Heart right ventricle (tissue), 16 donors: ENCODE measurements at places on chromosomes 13 and 19. TPM values are rescaled to one million over a fixed set of nuclear protein-coding genes. Genes with fewer than 3 reads are reported as not detected.

Gene JSRP1
- polyA plus RNA-seq = not detected

Gene SSC5D
- polyA plus RNA-seq = 0.72 TPM

Gene XAB2
- polyA plus RNA-seq = 28.0 TPM

Gene SULT2A1
- polyA plus RNA-seq = not detected

Gene SIGLEC12
- polyA plus RNA-seq = 0.10 TPM

Gene ZIC5
- not detected for polyA plus RNA-seq

Gene KLK4
- polyA plus RNA-seq = not detected

DNA sequence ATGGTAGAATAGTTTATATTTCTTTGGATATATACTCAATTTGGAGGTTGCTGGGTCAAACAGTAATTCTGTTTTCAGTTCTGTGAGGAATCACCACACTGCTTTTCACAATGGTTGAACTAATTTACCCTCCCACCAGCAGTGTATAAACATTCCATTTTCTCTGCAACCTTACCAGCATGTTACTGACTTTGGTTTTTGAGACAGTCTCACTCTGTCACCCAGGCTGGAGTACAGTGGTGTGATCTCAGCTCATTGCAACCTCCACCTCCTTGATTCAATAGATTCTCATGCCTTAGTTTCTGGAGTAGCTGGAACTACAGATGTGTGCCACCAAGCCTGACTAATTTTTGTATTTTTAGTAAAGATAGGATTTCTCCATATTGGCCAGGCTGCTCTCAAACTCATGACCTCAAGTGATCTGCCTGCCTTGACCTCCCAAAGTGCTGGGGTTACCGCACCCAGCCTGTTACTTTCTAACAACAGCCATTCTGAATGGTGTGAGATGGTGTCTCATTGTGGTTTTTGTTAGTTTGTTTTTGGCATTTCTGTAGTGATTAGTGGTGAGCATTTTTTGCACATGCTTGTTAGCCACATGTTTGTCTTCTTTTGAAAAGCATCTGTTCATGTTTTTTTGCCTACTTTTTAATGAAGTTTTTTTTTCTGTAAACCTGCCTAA lies 12.5 kb downstream of the ZNF714 start:
- no peak for DNase-seq

DNA sequence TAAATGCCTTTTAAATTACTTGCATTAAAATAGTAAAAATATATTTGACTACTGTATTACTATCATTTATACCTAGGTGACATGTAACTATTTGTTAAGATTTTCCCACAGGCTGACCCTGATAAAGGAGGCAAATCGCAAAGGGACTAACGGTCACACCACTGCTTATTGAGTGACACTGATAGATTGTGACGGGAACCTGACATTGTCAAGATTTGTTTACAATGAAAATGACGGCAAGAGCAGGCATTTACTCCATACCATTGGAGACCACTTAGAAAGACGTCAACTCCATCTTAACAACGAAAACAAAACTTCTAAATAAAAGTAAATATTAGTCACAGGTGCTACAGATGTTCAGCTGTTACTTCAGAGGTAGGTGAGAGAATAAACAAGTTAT lies 289.0 kb downstream of the DACH1 start:
- no peak for DNase-seq

DNA sequence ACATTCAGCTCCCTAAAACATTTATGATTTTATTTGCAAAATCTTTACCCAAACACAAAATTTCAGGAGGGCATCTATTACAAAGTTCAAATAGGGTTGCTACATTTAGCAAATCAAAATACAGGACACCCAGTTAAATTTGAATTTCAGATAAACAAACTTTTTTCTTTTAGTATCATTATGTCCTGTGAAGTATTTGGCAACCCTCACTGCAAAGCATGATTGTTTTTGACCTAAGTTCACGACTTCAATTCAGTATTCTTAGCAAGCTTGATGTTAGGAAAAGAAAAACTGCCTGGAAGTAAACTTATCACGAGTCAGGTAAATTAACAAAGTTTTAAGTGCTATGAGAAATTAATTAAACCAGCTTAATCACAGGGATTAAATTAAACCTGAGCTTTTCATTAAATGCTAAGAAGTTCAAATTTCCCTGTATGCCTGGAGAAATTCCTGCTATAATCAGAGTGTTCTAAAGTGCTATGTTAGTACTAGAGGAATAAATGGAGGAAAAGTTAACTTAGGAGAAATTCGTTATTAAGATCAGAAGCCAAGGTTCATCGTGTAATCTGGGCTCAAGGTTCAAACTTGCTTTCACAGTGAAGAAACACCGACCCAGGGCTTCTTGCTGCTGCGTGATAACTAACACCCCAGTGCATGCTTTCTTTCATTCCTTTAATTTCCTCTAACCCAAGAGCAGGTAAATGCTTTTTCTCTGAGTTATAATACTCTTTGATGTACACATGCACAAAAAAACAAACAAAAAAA lies 298.1 kb downstream of the FOXO1 start:
- DNase-seq = no peak

- DNase-seq = no peak
Measured at GRCh38 chr19:12984683-12985048, 10.6 kb upstream of the NFIX start.

DNA sequence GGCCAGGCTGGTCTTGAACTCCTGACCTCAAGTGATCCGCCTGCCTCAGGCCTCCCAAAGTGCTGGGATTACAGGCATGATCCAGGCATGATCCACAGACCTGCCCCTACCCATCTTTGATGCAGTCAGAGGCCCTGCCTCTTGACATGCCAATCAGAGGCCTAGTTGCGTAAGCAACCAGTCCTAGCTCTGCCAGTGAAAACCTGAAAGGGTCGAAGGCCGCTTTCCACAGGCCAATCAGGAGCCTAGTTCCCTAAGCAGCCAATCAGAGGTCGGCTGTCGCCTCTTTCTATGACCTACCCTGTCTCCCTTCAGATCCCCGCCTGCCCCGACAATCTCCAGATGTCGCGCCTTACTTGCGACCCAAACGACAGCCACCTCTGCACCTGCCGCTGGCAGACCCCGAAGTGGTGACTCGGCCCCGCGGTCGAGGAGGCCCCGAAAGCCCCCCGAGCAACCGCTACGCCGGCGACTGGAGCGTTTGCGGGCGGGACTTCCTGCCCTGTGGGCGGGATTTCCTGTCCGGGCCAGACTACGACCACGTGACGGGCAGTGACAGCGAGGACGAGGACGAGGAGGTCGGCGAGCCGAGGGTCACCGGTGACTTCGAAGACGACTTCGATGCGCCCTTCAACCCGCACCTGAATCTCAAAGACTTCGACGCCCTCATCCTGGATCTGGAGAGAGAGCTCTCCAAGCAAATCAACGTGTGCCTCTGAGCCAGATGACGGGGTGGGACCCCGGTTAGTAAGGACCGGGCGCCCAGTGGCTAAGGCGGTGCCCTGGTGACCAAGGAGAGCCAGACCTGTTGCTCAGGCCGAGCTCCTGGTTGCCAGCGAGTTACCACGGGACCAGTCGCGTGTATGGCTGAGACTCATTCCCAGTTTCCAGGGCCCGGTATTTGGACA lies 6.3 kb downstream of the SYDE1 start:
- DNase-seq = no peak

GRCh38 chr19:29884466-29884865 lies 57.6 kb upstream of the URI1 start:
- DNase-seq = no peak

- DNase-seq = no peak
Measured at GRCh38 chr19:51387924-51388389, at the start of gene LIM2. LIM2 (minus strand) TSS chr19:51387974; CDS start chr19:51387443, 531 bp downstream.

DNA sequence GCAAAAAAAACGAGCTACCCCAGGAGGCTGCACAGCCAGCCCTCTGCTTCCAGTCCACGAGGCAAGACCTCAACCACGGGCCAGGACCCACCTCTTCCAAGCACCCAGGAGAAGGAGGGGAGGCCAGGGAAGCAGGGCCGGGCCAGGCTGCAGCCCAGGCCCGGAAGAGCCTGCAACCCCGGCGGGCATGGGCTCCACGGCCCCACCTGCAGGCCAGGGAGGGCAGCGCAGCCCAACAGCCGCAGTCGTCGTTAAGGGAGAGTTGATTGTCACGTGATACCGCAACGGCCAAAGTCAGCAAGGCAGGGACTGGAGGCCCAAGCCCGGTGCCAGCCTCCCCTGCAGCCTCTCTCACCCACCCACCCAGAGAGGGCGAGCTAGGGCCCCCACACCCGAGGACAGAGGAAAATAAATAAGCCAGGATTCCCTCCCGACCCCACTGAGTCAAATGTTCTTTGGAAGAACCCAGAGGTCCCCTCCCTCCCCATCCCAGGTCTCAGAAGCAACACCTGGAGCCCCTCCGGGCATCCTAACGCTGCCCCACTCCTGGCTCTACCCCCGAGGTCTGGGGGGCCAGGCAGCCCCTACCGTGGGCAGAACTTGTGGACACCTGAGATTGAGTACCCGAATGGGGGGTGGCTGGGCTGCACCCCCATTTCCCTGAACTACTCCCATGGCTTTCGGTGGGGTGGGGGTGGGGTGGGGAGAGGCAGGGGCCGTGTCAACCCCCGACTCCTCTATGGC lies 5.2 kb upstream of the REXO1 start:
- DNase-seq = peak; percentile 72

GRCh38 chr13:45196096-45196495 lies 4.7 kb downstream of the KCTD4 start:
- DNase-seq = no peak

DNA sequence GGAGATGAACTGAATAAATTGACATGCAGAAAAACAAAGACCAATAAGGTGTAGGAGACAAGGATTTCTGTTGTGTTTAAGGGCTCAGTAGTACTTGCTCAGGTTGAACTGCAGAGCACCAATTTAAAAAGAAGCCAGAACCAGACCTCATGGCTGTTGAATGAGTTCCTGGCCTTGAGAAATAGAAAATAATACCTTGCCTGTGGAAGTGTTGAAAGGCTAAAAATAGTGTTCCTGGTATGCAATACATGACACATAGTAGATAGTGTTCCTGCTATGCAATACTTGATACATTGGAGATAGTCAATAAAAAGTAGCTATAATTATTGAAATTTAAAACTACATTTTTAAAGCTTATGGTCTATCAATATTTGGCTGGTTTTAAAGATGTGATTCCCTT lies 595.8 kb downstream of the PCDH9 start:
- DNase-seq = no peak

DNA sequence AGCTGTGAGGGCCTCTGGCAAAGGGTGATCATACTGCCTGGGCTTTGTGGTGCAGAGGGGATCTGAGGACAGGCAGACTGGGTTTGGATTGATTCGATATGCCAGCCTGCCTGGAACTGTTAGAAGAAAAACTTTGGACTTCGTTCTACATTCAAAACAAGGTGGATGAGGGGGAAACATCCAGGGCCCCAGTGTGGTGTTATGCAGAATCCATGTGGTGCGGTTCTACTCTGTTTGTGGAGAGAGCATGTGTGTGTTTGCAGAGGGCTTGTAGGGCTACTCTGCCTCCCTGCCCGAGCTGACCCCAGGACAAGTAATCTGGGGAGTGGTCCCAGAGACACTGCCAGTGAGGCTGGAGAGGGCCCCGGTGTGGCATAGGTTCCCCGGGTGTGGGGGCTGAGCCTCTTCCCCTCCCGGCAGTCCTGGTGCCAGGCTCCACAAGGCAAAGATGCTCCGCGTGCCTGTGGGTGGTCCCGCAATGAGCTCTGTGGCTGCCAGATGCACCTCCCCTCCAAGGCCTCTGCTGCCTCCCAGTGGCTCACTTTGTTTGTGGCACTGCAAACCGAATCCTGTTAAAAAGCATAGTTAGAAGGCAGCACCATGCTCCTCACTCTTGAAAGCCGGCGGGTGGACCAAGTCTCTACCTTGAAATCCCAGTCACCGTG lies 22.3 kb upstream of the TFDP1 start:
- DNase-seq = peak; percentile 63

DNA sequence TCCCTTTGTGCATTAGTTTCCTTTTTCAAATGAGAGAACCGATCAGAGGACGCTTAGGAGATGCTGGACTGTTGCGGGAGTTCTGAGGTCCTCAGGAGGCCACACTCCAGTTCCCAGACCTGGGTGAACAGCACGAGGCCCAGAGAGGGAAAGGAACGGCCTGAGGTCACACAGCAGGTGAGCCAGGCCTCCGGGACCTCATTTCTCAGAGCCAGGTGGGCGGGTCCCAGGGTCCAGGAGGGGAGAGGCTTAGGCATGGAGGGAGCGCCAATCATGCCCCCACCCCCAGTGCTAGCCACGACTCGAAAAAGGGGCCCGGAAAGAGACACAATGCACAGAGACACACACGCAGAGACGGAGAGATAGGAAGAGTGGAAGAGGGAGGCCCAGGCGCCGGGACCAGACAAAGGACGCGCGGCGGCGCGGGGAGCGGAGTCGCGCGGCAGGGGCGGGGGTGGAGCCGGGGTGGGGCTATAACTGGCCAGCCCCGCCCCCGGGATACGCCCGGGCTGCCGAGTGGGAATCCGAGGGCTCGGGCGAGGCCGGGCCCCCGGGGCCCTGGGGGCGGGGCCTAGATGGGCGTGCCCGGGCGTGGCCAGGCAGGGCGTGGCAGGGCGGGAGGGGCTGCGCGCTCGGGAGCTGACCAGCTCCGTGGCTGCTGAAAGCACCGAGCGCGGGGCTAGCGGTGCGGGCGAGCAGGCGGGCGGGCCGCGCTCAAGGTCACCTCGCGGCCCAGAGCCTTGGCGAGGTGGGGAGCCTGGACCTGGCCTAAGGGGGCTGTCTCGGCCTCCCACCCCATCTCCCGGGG lies 1.6 kb downstream of the ELAVL3 start:
- no peak for DNase-seq

GRCh38 chr13:105139380-105140285 lies 1395.8 kb downstream of the EFNB2 start:
- peak; percentile 21 for DNase-seq

DNA sequence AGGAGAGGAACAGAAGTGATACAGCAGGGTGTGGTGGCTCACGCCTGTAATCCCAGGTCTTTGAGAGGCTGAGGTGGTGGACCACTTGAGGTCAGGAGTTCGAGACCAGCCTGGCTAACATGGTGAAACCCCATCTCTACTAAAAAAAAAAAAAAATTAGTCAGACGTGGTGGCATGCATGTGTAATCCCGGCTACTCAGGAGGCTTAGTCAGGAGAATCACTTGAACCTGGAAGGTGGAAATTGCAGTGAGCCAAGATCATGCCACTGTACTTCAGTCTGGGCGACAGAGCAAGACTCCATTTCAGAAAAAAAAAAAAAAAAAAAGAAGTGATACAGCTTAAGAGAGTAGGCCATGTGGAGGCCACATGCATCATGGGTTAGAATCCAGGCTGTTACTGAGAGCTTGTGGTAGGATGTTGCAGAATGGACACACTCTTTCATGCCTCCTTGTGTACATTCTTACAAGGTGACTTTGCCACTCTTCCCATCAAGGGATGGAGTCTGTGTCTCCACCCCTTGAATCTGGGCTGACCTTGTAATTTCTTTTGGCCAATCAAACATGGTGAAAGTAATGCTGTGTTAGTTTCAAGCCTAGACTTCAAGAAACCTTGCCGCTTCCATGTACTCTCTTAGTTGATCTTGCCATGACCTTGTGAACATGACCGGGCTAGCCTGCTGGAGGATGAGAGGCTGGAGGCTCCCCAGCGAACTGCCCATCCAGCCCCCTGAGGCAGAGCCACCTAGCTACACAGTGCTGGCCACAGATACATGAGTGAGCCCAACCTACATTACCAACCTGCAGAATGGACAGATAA lies 12.3 kb downstream of the FAM187B start:
- no peak for DNase-seq
